ENCODE measurements at places on chromosomes 13 and 19. TPM values are rescaled to one million over a fixed set of nuclear protein-coding genes. Genes with fewer than 3 reads are reported as not detected.
A peak's percentile ranks its signal among the peaks of the same experiment; 100 is the strongest.

GRCh38 chr19:6119031-6119430 lies 8.7 kb upstream of the RFX2 start:
- H3K4me1 ChIP-seq, result no peaks in the 10 kb centered on the region
- H3K36me3 ChIP-seq, result no peaks in the 10 kb centered on the region
- no peaks in the 10 kb centered on the region for H3K27me3 ChIP-seq

DNA sequence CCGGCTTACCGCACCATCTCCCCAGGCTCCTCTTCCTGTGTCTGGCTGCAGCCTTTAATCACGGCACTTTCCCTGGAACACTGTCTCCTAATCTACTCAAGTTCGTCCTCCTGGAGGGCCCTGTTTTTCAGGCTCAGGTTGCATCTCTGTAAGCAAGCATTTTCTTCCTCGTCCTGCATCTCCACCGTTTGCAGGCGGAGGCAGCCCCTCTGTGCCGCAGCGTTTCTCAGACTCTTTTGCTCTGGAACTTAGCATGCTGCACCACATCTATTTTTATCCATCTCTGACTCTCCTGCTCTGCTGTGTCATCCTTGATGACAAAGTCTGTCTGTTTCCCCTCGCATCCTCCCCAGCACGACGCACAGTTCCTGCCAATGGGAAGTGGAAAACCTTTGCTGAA lies 117.5 kb downstream of the ATP8A2 start:
- no peaks in the 10 kb centered on the region for H3K36me3 ChIP-seq
- no peaks in the 10 kb centered on the region for H3K4me1 ChIP-seq
- no peak overlapping the region for H3K27ac ChIP-seq
- no peaks in the 10 kb centered on the region for H3K27me3 ChIP-seq
- H3K4me3 ChIP-seq, result no peak overlapping the region
- no peak for DNase-seq

GRCh38 chr13:31887286-31887685 lies 144.3 kb upstream of the FRY start:
- H3K36me3 ChIP-seq, result no peaks in the 10 kb centered on the region
- no peak overlapping the region for H3K27ac ChIP-seq
- H3K27me3 ChIP-seq, result no peaks in the 10 kb centered on the region
- no peak overlapping the region for H3K4me3 ChIP-seq
- DNase-seq, result no peak
- H3K4me1 ChIP-seq, result peaks cover 8% of the 10 kb centered on the region

GRCh38 chr13:25602176-25602575 lies 230.4 kb downstream of the ATP8A2 start:
- H3K27me3 ChIP-seq, result no peaks in the 10 kb centered on the region
- H3K4me1 ChIP-seq, result no peaks in the 10 kb centered on the region
- no peak overlapping the region for H3K27ac ChIP-seq
- H3K36me3 ChIP-seq, result no peaks in the 10 kb centered on the region
- DNase-seq, result no peak
- no peak overlapping the region for H3K4me3 ChIP-seq

DNA sequence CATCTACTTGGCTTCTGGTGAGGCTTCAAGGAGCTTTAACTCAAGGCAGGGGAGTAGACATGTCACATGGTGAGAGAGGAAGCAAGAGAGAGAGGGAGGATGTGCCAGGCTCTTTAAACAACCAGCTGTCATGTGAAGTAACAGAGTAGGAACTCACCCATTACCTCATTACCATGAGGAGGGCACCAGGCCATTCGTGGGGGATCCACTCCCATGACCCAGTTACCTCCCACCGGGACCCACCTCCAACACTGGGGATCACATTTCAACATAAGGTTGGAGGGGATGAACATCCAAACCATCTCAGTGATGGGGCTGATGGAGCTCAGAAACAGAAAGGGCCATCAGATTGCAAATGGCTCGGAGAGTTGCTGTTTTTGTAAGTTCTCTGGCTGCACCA lies 12.9 kb downstream of the VSTM2B start:
- no peaks in the 10 kb centered on the region for H3K4me1 ChIP-seq
- H3K27me3 ChIP-seq, result no peaks in the 10 kb centered on the region
- no peaks in the 10 kb centered on the region for H3K36me3 ChIP-seq
- H3K27ac ChIP-seq, result no peak overlapping the region

GRCh38 chr19:32407004-32407992 lies 1.7 kb downstream of the DPY19L3 start:
- H3K36me3 ChIP-seq, result no peaks in the 10 kb centered on the region
- H3K27me3 ChIP-seq, result no peaks in the 10 kb centered on the region
- H3K27ac ChIP-seq, result peak overlapping the region; percentile 96
- peaks cover 30% of the 10 kb centered on the region for H3K4me1 ChIP-seq
- DNase-seq, result peak; percentile 58
- no peak overlapping the region for H3K4me3 ChIP-seq

DNA sequence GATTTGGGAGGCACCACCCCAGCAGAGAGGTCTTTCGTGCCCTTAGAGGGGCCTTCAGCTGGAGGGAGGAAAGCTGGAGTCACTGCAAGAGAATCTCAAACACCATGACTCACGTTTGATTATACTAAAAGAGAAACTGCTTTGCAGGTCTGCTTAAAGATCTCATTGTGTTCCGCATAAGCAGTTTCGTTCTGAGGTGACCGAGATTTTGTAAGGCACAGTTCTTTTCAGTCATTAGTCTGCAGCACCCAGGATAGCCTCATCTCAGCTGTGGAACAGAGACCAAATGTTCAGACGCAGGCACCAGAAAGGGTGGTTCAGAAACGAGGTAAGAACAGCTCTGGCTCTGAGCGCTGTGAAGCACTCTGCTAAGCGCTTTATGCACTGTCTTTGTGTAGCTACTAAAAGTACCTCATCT lies 71.2 kb upstream of the GTF3A start:
- H3K27ac ChIP-seq, result no peak overlapping the region
- no peaks in the 10 kb centered on the region for H3K36me3 ChIP-seq
- H3K4me1 ChIP-seq, result no peaks in the 10 kb centered on the region
- DNase-seq, result no peak
- no peaks in the 10 kb centered on the region for H3K27me3 ChIP-seq

DNA sequence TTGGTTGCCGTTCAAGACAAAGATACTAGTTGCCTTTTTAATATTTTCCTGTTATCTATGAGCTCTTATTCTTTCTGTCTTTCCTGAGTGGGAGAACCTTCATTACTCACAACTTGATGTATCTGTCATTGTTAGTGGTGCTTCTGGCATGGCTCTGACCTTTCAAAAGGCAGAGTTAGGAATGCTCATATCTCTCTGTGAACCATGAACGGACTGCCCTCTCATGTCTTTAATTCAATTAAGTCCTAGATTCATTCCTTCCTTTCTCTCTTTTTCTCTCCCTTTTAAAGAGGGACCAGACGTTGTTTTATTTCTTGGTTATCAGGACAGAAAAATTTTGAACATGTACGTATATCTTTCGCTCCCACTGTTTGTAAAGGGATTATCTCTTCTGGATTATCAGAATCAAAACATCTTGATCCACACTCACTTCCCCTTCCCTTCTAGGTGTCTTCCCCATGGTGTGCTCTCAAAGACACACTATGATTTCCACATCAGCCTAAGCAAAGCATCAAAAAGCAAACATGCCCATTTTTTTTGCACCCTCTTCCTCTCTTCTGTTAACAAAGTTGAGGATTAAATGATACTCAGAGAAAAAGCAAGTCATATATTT lies 90.3 kb downstream of the LRCH1 start:
- H3K36me3 ChIP-seq, result no peaks in the 10 kb centered on the region
- peaks cover 20% of the 10 kb centered on the region for H3K4me1 ChIP-seq
- H3K27ac ChIP-seq, result no peak overlapping the region
- H3K4me3 ChIP-seq, result no peak overlapping the region
- no peaks in the 10 kb centered on the region for H3K27me3 ChIP-seq
- no peak for DNase-seq

DNA sequence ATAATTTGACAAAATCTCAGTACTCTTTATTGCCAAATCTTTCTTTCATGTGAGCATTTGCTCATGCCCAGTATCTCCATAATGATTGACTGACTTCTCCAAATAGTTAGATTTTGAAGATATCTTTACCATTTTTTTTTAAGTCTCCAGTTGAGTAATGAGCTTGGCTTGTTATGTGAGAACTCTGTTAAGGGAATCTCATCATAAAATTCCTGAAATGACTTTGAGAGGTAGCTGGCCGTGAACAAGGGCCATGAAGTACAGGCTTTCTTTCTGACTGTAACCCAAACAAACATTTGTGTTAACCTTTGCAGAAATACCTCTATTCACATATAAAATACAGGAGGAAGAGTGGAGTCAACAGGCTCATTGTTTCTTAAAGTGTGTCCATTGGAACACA lies 449.7 kb downstream of the IRS2 start:
- H3K4me1 ChIP-seq, result no peaks in the 10 kb centered on the region
- H3K36me3 ChIP-seq, result no peaks in the 10 kb centered on the region
- no peak overlapping the region for H3K27ac ChIP-seq
- H3K4me3 ChIP-seq, result no peak overlapping the region

- H3K27ac ChIP-seq, result no peak overlapping the region
- no peaks in the 10 kb centered on the region for H3K27me3 ChIP-seq
- H3K4me1 ChIP-seq, result peaks cover 19% of the 10 kb centered on the region
- no peak for DNase-seq
These were observed 3.4 kb downstream of the PBX4 start for GRCh38 chr19:19615086-19615485.

- peak; percentile 59 for DNase-seq
- peaks cover 26% of the 10 kb centered on the region for H3K4me1 ChIP-seq
- H3K27ac ChIP-seq, result no peak within 1 kb of the TSS
- no peaks in the 10 kb centered on the region for H3K27me3 ChIP-seq
These were observed at the start of gene GPC6 for GRCh38 chr13:93226623-93227279. Gene GPC6, plus strand, starts transcription at chr13:93226807.

- DNase-seq, result no peak
- no peaks in the 10 kb centered on the region for H3K36me3 ChIP-seq
- no peak overlapping the region for H3K27ac ChIP-seq
- H3K27me3 ChIP-seq, result no peaks in the 10 kb centered on the region
These were observed 91.6 kb upstream of the SIAH3 start for GRCh38 chr13:45943120-45943519.

DNA sequence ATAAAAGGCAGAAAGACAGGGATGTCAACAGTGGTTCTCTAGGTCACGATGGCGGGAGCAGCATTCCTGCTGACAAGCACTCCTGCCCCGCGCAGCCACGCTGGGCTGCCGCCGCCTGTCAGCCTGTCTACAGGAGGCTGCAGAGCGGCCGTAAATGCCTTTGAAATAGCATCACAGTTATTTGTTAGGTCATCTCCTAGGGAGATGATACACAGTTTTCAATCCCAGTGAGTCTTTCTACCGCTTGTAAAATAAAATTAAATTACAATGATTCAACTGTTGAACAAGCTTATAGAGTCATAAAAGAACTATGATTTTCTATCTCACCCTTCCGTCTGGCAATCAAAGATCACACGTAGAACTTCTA lies 7.3 kb upstream of the SLC7A9 start:
- no peak overlapping the region for H3K4me3 ChIP-seq
- H3K27me3 ChIP-seq, result no peaks in the 10 kb centered on the region
- DNase-seq, result no peak
- H3K36me3 ChIP-seq, result no peaks in the 10 kb centered on the region
- no peaks in the 10 kb centered on the region for H3K4me1 ChIP-seq

DNA sequence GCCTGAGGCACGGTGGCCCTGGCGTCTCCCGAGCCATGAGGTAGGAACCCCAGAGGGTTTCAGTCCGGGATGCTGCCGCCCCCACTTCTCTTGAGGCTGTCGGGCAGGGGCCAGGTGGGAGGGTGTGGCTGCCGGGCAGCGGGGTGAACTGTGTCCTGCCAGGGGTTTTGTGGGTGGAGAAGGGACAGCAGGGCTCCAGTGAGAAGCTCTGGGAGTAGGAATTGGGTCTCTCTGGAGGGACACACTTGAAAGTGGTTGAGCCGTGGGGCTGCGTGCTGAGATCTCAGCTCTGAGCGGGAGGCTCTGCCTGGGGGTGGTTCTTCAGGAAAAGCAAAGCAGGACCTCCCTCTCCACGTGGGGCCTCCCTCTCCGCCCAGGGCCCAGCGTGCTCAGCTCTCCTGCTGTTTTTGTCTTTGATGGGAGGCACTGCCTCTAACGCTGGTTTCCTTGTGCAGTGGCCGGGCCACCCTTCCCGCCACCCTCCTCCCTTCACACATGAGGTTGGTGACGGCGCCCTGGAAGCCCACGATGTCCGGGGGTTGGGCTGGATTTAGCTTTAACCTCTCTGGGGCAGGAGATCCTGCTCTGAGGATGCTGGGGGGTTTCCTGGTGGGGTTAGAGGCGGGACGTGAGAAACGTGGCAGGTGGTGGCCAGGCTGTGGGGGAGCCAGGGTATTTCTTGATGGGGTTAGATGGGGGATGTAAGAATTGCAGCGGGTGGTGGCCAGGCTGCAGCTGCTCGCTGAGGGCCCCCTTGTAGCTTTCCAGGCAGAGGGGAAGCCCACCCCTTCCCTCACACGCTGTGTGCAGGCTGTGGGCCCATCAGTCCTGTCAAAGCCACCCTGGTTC lies 15.3 kb upstream of the ZNF554 start:
- H3K36me3 ChIP-seq, result peaks cover 3% of the 10 kb centered on the region
- H3K4me3 ChIP-seq, result no peak overlapping the region
- no peaks in the 10 kb centered on the region for H3K4me1 ChIP-seq
- no peak for DNase-seq

Gene SH2D3A
- total RNA-seq, result 60.0 TPM

Gene KIR2DL1
- total RNA-seq, result not detected

Gene HNRNPA1L2
- 3.9 TPM for total RNA-seq

Gene ZNF714
- total RNA-seq, result 3.1 TPM

Gene FUT3
- total RNA-seq, result 9.2 TPM

Gene ZNF729
- total RNA-seq, result not detected

Gene LRRC25
- 4.4 TPM for total RNA-seq

Gene SPRY2
- 26.5 TPM for total RNA-seq

Gene PCDH8
- not detected for total RNA-seq

Gene CCDC169
- total RNA-seq, result 1.6 TPM

Gene TYROBP
- total RNA-seq, result 38.6 TPM

Gene PCSK4
- total RNA-seq, result 5.2 TPM

Gene MAST1
- total RNA-seq, result 0.26 TPM

Gene LYL1
- 6.9 TPM for total RNA-seq

Gene PSG11
- not detected for total RNA-seq

Gene ERICH6B
- not detected for total RNA-seq

Gene FLT1
- total RNA-seq, result 15.3 TPM

Measured in body of pancreas (tissue), 4 donors.